Aorta (tissue), 5 donors: ENCODE measurements at places on chromosomes 7 and 10.

GRCh38 chr7:135501402-135501801 is 8.5 kb downstream of the CNOT4 start:
- no peak for DNase-seq

GRCh38 chr7:150685219-150686029 is at the start of gene GIMAP2:
Gene GIMAP2 (plus strand): TSS chr7:150685706. CDS start chr7:150687060, 1,354 bp downstream.
- DNase-seq, result no peak

- DNase-seq, result no peak
These were observed 890.0 kb downstream of the GRM8 start for GRCh38 chr7:126362746-126363145.

- no peak for DNase-seq
These were observed 77.4 kb upstream of the C1GALT1 start for GRCh38 chr7:7104971-7105370.

- no peak for DNase-seq
These were observed 219.3 kb downstream of the JAZF1 start for GRCh38 chr7:27961255-27961654.

DNA sequence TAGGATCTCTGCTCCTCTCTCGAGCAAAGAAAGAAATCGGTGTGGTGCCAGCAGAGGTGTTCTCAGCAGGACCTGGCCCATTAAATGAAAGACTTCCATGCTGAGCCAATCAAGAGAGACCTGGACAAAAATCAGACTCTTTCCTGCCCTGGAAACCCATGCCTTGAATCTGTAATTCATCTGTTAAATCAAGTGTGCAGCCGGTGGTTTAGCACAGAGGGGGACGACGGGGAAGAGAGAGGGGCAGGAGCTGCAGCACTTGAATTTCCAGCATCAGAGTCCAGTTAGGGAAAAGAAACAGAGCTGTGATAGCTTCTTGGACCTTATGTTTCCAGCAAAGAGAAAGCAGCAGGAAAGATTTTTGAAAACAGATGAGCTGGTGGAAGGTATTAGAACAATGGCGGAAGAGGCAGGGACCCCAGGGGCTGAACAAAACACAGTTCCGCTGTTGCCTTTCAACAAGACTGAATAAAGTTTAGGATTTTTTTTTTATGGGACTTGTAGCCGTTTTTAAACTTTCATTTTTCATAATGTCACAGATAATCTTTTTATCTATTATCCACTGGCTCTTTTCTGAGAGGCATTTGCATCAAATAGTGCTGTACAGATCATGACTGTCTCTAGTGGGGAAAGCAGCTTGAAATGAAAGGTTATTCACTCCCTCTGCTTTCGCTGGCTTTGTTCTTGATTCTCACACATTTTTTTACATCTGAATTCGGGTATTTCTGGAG is 543.6 kb upstream of the GALNT17 start:
- no peak for DNase-seq

GRCh38 chr7:113289140-113289740 is 170.9 kb upstream of the SMIM30 start:
- no peak for DNase-seq

GRCh38 chr7:132168239-132168638 is 408.0 kb downstream of the PLXNA4 start:
- peak; percentile 73 for DNase-seq

GRCh38 chr7:43363035-43363791 is 219.7 kb upstream of the STK17A start:
- DNase-seq, result no peak

DNA sequence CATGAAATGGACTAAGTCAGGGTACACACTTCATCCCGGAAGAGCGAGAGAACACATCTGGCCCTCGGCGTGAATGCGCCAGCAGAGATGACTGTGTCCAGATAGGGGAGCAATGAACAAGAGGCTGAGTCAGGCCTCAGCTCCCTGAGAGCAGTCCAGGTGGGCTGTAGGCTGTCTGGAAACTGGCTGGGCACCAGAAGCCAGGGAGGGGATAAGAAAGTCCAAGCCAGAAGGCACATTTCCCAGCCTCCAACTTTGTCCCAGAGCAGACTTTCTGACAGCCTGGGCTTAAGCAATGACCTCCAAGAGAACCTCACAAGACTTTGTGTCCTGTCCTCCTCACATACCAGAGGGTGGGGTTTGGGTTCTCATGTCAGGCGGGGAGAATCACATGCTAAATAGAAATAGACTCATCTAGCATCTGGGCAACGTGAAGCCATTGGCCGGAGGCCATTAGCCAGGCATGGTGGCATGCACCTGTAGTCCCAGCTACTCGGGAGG is 157.2 kb downstream of the ARHGAP12 start:
- no peak for DNase-seq

GRCh38 chr7:158868764-158869410 is 12.5 kb downstream of the DYNC2I1 start:
- DNase-seq, result no peak

GRCh38 chr10:132232023-132232951 is 45.5 kb downstream of the DPYSL4 start:
- peak; percentile 76 for DNase-seq

DNA sequence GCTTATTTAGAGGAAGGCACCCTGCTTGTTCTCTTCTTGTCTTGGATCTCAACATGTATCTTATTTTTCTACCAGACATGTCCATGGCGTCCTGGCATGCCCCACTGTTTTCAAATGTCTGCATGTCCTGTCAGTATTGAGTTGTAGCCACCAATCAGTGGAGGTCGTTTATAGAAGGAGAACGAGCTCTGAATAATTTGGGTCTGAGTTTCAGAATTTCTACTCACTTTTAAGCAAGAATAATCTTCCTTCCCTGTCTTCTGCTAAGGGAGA is 2.9 kb upstream of the HOXA13 start:
- DNase-seq, result no peak

DNA sequence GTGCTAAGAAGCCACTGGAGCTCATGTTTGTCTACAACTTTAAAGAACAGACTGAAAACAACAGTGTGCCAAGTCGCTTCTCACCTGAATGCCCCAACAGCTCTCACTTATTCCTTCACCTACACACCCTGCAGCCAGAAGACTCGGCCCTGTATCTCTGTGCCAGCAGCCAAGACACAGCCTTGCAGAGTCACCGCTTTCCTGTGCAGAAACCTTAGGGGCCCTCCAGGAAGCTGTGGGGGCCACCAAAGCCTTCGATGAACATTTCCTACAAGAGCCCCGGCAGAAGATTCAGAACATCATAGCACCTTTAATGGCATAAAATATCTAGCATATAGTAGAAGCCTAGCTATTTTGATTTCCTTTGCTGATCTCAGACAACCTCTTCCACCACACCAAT is 88.0 kb upstream of the PRSS58 start:
- DNase-seq, result no peak

GRCh38 chr7:24408798-24409430 is 124.9 kb downstream of the NPY start:
- no peak for DNase-seq

DNA sequence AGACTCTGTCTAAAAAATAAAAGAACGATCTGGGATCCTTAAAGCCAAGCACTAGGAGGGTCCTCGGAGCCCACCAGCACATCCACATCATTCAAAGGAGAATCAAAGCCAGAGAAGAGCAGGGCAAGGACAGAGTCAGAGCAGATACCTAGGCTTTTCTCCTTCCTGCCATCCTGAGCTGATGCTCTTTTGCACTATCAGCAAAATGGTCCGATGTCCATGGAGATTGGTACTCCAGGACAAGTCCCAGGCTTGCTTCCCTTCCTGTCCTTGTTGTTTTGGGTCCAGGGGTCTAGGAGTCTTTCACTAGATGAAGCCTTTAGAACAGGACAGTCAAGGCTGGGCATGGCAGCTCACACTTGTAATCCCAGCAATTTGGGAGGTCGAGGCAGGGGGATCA is 58.0 kb upstream of the ELN start:
- DNase-seq, result no peak

DNA sequence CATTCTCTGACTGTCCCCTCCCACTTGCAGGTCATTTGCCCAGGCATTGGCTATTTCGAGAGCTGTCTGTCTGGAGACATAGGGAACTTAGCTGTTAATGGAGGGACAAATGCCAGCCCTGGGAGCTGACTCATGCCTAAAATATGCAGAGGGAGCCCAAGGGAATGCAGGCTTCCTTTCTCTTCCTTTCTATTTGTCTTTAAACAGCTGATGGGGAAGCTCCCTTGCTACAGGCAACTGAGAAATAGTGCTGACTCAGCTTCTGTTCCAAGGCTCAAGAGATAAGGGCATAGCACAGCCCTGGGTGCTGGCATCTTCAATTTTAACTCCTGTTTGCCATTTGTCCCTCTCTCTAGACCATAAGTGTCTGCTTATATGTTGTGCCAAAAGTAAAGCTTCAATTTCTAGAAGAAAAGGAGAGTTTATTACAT is 82.7 kb upstream of the C1GALT1 start:
- DNase-seq, result peak; percentile 83

- no peak for DNase-seq
These were observed 829.0 kb downstream of the GRID1 start for GRCh38 chr10:85537561-85537960.

GRCh38 chr7:133273227-133273626 is 20.3 kb downstream of the EXOC4 start:
- no peak for DNase-seq

- no peak for DNase-seq
These were observed 33.8 kb upstream of the UBE2H start for GRCh38 chr7:129986600-129986999.

DNA sequence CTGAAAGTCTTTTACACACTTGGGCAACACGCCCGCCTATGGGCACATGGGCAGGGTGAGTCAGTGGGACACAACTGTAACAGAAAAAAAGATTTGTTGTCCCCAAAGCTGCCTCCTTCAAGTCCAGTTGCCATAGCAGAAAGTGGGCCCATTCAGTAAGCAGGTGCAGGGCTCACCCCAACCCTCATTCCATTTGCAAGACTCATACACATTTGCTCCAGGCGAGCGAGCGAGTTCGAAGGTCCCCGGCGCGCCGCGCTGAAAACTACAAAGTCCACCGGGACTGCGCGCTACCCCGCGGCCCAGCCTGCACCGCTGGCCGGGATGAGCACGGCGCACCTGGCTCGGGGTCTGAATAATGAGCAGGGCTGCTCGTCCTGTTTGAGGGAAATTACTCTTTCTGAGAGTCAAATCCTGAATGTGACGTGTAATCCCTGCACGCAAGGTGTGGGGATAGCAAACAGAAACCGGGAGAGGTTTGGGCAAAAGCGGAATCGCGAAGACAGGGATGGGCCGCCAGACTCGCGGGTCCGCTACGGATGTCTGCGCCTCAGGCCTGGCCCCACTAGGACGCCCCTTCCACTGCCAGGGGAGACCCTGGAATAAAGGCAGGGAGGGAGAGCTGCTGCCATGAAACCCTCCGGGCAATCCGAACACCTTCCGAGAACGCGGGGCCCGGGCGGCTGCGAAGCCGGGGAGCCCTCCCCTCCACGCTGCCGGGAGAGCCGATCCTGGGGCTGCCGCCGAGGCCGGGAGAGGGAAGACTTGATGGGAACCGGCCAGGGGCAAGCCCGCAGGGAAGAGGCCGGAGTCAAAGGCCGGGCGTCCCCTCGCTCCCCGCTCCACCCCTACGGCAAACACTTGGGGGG is 982 bp downstream of the COBL start:
- DNase-seq, result no peak

DNA sequence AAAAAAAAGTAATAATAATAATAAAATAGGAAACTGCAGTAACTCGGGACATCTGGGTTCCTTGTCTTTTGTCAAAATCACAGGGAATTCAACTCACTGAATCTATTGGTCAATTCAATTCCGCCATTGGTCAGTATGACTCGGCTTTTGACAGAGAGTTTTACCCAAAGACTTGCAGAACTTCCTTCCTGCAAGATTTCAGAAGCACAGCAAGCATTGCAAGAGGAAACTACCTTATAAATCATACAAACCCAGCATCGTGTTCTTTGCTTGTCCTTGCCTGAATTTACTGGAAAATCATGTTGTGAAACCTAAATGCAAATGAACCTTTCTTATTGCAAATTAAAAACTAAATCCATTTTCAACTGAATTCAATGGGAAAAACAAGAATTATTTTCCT is 15.5 kb downstream of the KLF6 start:
- DNase-seq, result no peak

GRCh38 chr10:35307297-35307696 is 29.0 kb upstream of the CCNY start:
- DNase-seq, result no peak

- DNase-seq, result no peak
These were observed 906.7 kb upstream of the AUTS2 start for GRCh38 chr7:68691261-68692216.

GRCh38 chr10:1650542-1651269 is 86.6 kb downstream of the ADARB2 start:
- no peak for DNase-seq

GRCh38 chr7:118938845-118939244 is 714.3 kb downstream of the ANKRD7 start:
- no peak for DNase-seq

DNA sequence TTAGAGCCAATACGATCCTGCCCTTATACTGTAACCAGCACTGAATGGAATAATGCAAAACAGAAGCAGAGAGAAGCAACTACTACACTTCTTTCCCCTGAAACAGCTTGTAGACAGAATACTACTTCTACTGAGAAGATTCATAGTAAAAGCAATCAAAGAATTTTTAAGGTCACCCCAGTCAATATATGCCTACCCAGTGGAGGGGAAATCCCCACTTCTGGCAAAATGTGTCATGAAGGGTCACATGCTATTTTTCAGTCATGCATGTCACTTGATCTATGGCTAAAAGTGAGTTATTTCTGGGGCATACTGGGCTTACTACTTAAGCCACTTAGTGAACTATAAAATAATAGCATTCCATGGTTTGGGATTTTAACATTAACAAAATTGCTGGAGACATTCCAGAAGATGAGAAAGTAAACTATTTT is 25.6 kb downstream of the IRF5 start:
- DNase-seq, result no peak

GRCh38 chr10:95260397-95260881 is 30.4 kb downstream of the PDLIM1 start:
- DNase-seq, result peak; percentile 61

DNA sequence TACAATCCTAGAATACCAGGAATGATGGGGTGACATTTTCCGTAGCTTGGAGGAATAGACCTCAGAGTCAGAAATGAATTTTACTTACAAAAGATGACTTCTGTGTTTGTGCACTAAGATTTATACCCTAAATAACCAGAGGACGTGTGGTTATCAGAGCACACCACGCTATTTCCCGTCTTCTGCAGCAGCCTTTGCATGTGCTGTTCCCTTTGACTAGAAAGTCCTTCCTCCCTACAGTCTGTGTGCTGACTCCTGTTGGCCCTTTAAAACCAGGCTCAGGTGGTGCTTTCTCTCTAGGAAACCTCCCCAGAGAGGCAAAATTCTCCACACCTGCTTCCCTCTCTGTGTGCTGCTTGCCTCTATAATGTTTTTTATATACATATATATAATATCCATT is 73.3 kb upstream of the SMNDC1 start:
- no peak for DNase-seq

- no peak for DNase-seq
These were observed 125.9 kb downstream of the GRK5 start for GRCh38 chr10:119333146-119333792.

GRCh38 chr7:144975882-144976281 is 140.0 kb upstream of the TPK1 start:
- no peak for DNase-seq

- DNase-seq, result no peak
These were observed 253.4 kb downstream of the DOCK4 start for GRCh38 chr7:111952783-111953182.

- DNase-seq, result no peak
These were observed 22.0 kb upstream of the FZD1 start for GRCh38 chr7:91242097-91242844.
